ENCODE measurements at places on chromosomes 7 and 10.

- H3K4me1 ChIP-seq = no peaks in the 10 kb centered on the region
- no peak overlapping the region for H3K4me3 ChIP-seq
- no peaks in the 10 kb centered on the region for H3K36me3 ChIP-seq
Measured at GRCh38 chr10:128278362-128278761, 152.1 kb upstream of the MKI67 start.

DNA sequence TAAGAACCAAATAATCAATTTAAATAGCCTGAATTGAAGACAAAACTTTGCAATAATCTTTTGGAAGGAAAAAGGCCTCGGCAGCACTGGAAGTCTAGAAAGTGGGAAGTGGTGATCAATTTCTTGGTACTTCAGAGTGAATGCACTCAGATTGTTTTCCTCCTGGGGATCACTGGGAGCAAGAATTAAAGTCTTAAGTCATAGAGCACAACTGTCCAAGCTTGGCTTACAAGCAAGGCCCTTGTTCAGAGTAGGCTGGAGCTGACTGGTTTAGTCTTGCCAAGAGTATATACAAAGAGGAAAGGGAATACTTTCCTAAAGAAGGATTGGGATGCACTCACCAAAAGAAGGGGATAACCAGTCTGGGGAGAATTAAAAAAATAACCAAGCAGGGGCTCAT lies 637.1 kb downstream of the CCSER2 start:
- H3K27ac ChIP-seq = no peak overlapping the region
- H3K4me1 ChIP-seq = no peaks in the 10 kb centered on the region
- H3K27me3 ChIP-seq = no peaks in the 10 kb centered on the region

DNA sequence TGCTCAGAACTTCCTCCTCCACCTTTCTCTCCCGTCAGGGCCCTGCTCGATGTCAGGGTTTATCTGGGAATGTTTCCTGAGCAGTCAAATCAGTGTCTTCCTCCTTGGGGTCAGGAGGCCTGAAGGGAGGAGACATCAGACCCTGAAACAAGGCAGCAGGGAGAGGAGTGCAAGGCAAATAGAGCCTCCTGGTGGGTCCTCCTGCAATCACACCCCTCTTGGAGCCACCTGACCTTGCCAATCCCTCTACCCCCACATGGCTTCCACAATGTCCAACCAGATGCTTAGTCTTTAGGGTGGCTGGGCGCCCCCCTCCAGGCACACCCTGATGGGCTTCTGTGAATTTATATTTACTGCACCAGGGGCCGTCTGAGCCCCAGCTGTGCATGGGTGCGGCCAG lies 12.2 kb downstream of the GPR26 start:
- no peak overlapping the region for H3K4me3 ChIP-seq
- no peaks in the 10 kb centered on the region for H3K36me3 ChIP-seq
- no peaks in the 10 kb centered on the region for H3K27me3 ChIP-seq
- H3K27ac ChIP-seq = no peak overlapping the region
- no peaks in the 10 kb centered on the region for H3K4me1 ChIP-seq

GRCh38 chr7:25408876-25409275 lies 180.6 kb upstream of the NPVF start:
- H3K4me3 ChIP-seq = no peak overlapping the region
- DNase-seq = no peak
- H3K36me3 ChIP-seq = no peaks in the 10 kb centered on the region
- no peak overlapping the region for H3K27ac ChIP-seq
- H3K4me1 ChIP-seq = no peaks in the 10 kb centered on the region

- H3K4me1 ChIP-seq = no peaks in the 10 kb centered on the region
- DNase-seq = no peak
- H3K27me3 ChIP-seq = no peaks in the 10 kb centered on the region
- no peak overlapping the region for H3K27ac ChIP-seq
- H3K36me3 ChIP-seq = no peaks in the 10 kb centered on the region
Measured at GRCh38 chr10:23284155-23284554, 60.4 kb downstream of the C10orf67 start.

DNA sequence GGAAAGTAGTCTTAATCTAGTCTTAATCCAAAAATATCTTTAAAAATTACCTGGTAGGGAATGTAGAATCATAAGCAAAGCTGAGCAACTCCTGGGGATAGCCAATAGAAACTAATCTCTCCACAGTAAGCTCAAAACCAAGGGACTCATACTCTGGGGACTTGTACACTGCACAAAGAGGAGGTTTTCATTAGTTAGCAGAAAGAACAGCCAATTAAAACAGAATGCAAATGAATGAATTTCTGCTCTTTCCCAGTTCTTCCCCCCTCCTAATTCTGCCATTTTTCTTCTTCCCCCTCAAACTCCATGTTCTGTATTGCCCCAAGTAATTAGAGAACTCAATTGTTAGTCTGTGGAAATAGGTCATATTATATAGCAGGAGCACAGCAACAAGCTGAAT lies 86.5 kb downstream of the NT5C2 start:
- H3K27ac ChIP-seq = no peak overlapping the region
- no peaks in the 10 kb centered on the region for H3K36me3 ChIP-seq
- no peaks in the 10 kb centered on the region for H3K27me3 ChIP-seq
- no peak for DNase-seq
- H3K4me1 ChIP-seq = peaks cover 3% of the 10 kb centered on the region

DNA sequence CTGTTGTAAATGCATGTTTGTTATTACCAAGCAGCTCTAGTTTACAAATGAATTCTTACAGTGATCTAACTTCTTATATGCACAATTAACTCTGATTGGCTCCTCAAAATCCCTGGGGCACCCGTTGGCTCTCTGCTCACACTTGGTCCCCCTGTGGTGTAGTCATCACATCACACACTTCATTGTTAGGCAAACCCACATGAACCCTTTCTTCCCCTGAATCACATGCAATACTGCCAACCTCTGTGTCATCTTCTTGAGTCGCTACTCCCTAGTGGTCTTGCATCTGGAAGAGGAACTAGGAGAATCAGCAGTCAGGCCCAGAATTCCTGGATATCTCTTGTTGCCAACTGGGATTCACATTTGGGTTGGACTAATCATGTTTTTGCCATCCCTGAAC lies 73.1 kb downstream of the CD36 start:
- peak; percentile 32 for DNase-seq
- peaks cover 7% of the 10 kb centered on the region for H3K4me1 ChIP-seq
- no peak overlapping the region for H3K27ac ChIP-seq
- H3K36me3 ChIP-seq = no peaks in the 10 kb centered on the region
- H3K27me3 ChIP-seq = no peaks in the 10 kb centered on the region

DNA sequence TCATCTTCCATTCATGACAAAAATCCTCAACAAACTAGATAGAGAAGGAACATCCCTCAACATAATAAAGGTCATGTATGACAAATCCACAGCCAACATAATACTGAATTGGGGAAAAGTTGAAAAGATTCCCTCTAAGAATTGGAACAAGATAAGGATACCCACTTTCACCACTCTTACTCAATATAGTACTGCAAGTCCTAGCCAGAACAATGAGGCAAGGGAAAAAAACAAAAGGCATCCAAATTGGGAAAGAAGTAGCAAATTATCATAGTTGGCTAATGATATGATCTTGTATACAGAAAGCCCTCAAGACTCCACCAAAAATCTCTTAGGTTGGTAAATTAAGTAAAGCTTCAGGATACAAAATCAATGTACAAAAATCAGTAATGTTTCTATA lies 4.7 kb downstream of the POT1 start:
- H3K36me3 ChIP-seq = no peaks in the 10 kb centered on the region
- H3K27me3 ChIP-seq = no peaks in the 10 kb centered on the region
- H3K4me1 ChIP-seq = no peaks in the 10 kb centered on the region
- DNase-seq = no peak

GRCh38 chr7:28458732-28459131 lies 46.4 kb downstream of the CREB5 start:
- no peaks in the 10 kb centered on the region for H3K36me3 ChIP-seq
- H3K4me1 ChIP-seq = peaks cover 2% of the 10 kb centered on the region
- no peak overlapping the region for H3K4me3 ChIP-seq
- no peaks in the 10 kb centered on the region for H3K27me3 ChIP-seq
- H3K27ac ChIP-seq = no peak overlapping the region

- no peak overlapping the region for H3K27ac ChIP-seq
- H3K4me3 ChIP-seq = no peak overlapping the region
- no peaks in the 10 kb centered on the region for H3K36me3 ChIP-seq
- H3K27me3 ChIP-seq = no peaks in the 10 kb centered on the region
- no peaks in the 10 kb centered on the region for H3K4me1 ChIP-seq
Measured at GRCh38 chr7:363626-364025, 73.7 kb downstream of the FOXL3 start.

- H3K36me3 ChIP-seq = no peaks in the 10 kb centered on the region
- no peak for DNase-seq
- no peak overlapping the region for H3K27ac ChIP-seq
- H3K4me1 ChIP-seq = no peaks in the 10 kb centered on the region
- H3K4me3 ChIP-seq = no peak overlapping the region
Measured at GRCh38 chr7:299628-300027, 9.7 kb downstream of the FOXL3 start.

- H3K36me3 ChIP-seq = no peaks in the 10 kb centered on the region
- H3K27me3 ChIP-seq = no peaks in the 10 kb centered on the region
- no peak for DNase-seq
- H3K4me3 ChIP-seq = no peak overlapping the region
- no peaks in the 10 kb centered on the region for H3K4me1 ChIP-seq
Measured at GRCh38 chr7:68725843-68726785, 872.2 kb upstream of the AUTS2 start.

DNA sequence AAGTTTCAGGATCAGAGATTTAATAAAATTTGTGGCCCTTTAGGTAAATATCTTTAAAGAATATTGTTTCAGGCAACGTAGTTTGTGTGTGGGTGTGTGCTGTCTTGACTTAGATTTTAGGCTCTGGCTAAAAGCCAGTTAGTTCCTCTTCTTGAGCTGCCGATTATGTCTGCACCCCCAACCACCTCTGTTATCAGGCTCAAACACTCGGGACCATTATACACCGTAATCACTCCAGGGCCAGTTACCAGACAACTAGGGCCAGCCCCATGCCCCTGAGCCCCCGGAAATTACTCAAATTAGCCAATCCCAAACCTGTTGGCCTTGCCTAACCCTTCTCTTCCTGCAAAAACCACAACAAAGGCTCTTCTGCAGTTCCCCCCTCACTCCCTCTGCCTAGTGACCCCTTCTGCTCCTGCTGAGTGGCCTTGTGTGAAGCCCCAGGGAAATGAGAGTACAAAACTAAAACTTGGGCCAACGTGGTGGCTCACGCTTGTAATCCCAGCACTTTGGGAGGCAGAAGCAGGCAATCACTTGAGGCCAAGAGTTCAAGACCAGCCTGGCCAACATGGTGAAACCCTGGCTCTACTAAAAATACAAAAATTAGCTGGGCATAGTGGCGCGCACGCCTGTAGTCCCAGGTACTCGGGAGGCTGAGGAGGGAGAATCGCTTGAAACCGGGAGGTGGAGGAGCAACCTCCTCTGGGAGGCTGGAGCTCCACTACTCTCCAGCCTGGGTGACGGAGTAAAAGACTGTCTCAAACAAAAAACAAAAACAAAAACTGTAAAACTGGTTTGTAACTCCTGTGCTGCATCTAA lies 9.2 kb upstream of the HNRNPF start:
- H3K36me3 ChIP-seq = no peaks in the 10 kb centered on the region
- H3K4me1 ChIP-seq = no peaks in the 10 kb centered on the region
- H3K27ac ChIP-seq = no peak overlapping the region
- no peak for DNase-seq
- H3K27me3 ChIP-seq = no peaks in the 10 kb centered on the region

- H3K4me1 ChIP-seq = no peaks in the 10 kb centered on the region
- H3K4me3 ChIP-seq = no peak overlapping the region
- no peaks in the 10 kb centered on the region for H3K36me3 ChIP-seq
- DNase-seq = peak; percentile 89
- no peak overlapping the region for H3K27ac ChIP-seq
Measured at GRCh38 chr10:27783660-27784059, 38.0 kb upstream of the MKX start.

GRCh38 chr7:44889086-44889781 lies 3.9 kb upstream of the PURB start:
- no peaks in the 10 kb centered on the region for H3K27me3 ChIP-seq
- H3K4me3 ChIP-seq = no peak overlapping the region
- no peaks in the 10 kb centered on the region for H3K36me3 ChIP-seq

DNA sequence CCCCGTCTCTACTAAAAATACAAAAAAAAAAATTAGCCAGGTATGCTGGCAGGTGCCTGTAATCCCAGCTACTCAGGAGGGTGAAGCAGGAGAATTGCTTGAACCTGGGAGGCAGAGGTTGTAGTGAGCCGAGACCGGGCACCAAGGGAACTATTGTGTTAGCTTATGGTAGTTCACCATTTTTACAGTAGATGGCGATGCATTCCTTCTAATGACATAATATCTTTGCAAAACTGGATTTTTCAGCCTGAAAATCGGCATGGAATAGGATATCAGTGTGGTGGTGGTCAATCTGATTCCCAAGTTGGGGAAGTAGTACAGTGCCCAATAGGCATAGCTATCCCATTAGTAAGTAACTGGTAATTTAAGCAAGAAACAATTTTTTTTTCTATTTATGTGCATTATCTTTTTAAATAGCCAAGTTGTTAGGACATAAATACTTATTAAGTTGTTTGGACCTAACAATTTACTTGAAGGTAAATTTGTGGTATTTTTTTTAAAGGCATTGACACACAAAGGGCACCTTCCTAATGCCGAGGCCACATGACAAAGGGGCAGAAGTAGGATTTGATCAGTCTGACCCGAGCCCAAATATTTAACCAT lies 17.6 kb upstream of the IMPDH1 start:
- peak; percentile 70 for DNase-seq
- no peaks in the 10 kb centered on the region for H3K27me3 ChIP-seq
- H3K27ac ChIP-seq = no peak overlapping the region

- DNase-seq = peak; percentile 40
- no peaks in the 10 kb centered on the region for H3K4me1 ChIP-seq
- no peaks in the 10 kb centered on the region for H3K36me3 ChIP-seq
Measured at GRCh38 chr7:103851357-103851756, 138.1 kb downstream of the RELN start.

DNA sequence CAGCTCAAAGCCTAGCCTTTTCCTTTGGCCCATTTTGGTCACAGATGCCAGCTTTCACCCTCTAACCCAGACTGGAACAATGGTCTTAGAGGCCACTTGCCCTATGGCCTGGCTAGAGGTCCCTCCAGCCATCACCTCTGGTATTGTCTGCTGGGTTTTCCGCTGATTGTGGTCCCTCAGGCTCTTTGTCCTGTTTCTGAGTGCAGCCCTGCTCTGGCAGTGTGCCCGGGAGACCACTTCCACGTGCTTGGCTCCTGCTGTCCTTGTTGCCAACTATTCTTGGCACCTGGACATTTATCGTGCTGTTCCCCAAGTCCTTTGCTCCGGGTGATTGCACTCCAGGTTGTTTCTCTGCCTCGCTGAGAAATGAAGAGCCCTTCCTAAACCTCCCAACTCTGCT lies 53.3 kb upstream of the FAM180A start:
- no peak overlapping the region for H3K27ac ChIP-seq
- no peak overlapping the region for H3K4me3 ChIP-seq
- H3K27me3 ChIP-seq = no peaks in the 10 kb centered on the region
- H3K4me1 ChIP-seq = no peaks in the 10 kb centered on the region

DNA sequence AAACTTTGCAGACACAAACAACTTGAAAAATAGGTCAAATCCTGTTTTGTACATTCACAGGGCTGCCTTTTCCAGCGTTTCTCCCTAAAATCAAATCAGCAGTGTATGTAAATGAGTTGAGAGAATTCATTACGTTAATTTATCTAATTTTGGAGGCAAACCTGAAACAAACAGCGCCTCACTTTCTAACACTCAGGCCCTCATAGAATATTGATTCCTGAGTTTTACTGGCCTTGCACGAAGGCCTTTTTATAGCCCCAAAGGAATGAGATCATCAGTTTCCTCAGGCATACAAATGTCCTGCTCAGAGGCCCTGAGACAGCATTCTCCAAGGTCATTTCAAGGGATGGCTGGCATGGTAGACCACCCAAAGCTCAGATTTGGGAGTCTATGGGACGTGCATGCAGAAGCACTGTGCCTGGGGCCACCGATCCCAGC lies 131.7 kb upstream of the CHST15 start:
- no peak for DNase-seq
- no peak overlapping the region for H3K27ac ChIP-seq
- H3K36me3 ChIP-seq = no peaks in the 10 kb centered on the region
- no peak overlapping the region for H3K4me3 ChIP-seq
- no peaks in the 10 kb centered on the region for H3K4me1 ChIP-seq

Measured in mesendoderm (in vitro differentiated cells).